Heart left ventricle (tissue), 16 donors: ENCODE measurements at places on chromosomes 3 and 15. TPM values are rescaled to one million over a fixed set of nuclear protein-coding genes. Genes with fewer than 3 reads are reported as not detected.
A peak's percentile ranks its signal among the peaks of the same experiment; 100 is the strongest.

DNA sequence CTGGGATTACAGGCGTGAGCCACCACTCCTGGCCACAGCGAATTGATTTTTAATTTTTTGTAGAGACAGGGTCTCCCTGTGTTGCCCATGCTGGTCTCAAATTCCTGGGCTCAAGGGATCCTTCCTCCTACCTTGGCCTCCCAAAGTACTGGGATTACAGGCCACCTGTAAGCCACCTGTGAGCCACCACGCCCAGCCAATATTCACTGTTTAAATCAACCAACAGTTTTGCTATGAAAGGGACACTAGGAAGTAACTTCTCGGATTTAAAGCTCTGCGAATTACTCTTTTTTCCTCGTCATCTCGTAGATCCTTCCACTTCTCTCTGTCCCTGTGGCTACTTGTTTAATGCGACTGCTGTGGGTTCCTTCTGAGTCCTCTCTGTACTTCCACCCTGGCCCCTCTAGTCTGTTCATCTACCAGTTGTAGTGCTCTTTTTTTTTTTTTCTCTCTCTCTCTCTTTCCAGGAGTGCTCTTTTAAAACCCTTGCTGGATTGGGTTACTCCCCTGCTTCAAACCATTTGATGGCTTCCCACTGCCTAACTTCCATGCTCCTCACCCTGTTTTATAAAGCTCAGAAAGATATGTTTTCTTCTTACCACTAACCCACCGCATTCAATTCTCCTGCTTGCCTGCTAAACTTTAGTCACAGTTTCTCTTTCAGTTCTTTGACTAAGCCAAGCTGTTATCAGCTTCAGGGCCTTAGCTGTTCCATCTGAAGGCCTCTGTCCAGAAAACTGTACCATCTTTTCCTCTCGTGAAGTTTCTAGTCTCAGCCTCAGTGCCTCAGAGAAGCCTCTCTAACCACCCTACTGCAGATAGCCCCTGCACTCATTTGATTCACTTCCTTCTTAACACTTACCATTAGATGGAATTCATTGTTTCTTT, 12.4 kb downstream of the RTF1 start:
- no peak for DNase-seq
- no peaks in the 10 kb centered on the region for H3K4me1 ChIP-seq
- H3K4me3 ChIP-seq, result no peak overlapping the region
- H3K36me3 ChIP-seq, result no peaks in the 10 kb centered on the region
- H3K27ac ChIP-seq, result no peak overlapping the region
- H3K27me3 ChIP-seq, result no peaks in the 10 kb centered on the region

DNA sequence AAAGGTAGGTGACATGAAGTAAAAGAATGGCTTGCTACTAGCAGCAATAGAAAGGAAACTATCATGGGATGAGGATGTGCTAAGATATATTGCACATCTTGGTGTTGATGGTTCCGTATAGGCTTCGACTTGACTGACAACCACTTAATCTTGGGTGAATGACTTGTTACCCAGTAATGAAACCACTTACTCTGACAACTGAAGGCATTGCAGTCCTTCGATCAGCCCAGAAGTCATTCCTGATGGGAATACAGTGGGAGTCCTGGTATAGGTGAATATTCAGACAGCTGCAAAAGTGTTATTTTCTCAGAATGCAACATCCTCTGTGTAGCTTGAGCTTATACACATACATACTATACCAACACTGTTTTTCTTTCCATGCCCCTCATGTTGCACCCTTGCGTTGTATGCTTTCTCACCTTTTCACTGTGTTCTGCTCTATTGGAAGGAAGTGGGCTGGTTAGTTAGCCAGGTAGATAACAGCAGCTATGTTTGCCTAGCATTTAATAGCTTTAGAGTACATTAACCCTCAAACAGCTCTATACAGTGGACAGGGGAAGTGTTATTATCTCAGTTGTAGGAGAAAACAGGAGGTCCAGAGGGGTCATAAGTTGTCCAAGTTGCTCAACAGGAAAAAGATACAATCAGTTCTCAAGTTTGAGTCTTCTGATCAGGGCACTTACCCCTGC, 376.5 kb downstream of the MFSD1 start:
- DNase-seq, result no peak
- no peak overlapping the region for H3K27ac ChIP-seq
- H3K36me3 ChIP-seq, result no peaks in the 10 kb centered on the region
- no peaks in the 10 kb centered on the region for H3K27me3 ChIP-seq
- no peak overlapping the region for H3K4me3 ChIP-seq
- H3K4me1 ChIP-seq, result no peaks in the 10 kb centered on the region

GRCh38 chr15:88401996-88402656, 65.1 kb downstream of the MRPL46 start:
- H3K4me1 ChIP-seq, result no peaks in the 10 kb centered on the region
- H3K27me3 ChIP-seq, result no peaks in the 10 kb centered on the region
- H3K4me3 ChIP-seq, result no peak overlapping the region
- no peaks in the 10 kb centered on the region for H3K36me3 ChIP-seq

DNA sequence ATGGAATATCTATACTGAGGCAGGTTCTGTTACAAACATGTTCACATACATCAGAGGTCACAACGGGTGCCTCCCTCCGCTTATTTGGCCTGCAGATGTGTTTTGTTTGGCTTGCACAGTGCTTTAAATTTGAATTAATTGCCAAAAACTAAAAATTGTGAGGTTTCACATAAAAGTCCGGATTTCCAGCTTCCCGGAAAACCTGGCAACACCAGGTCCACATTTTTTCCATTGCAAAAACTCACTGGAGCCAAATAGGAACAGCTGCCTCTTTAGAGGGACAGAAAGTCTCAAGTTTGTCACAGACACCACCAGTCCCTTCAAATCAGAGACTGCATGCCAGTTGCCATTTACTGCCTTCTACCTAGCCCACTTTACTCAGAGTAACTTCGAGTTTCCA, 205.9 kb upstream of the MDFIC2 start:
- no peak overlapping the region for H3K4me3 ChIP-seq
- no peaks in the 10 kb centered on the region for H3K27me3 ChIP-seq
- H3K36me3 ChIP-seq, result no peaks in the 10 kb centered on the region
- no peak overlapping the region for H3K27ac ChIP-seq
- DNase-seq, result no peak

- H3K4me1 ChIP-seq, result no peaks in the 10 kb centered on the region
- no peaks in the 10 kb centered on the region for H3K36me3 ChIP-seq
- DNase-seq, result no peak
- no peak overlapping the region for H3K27ac ChIP-seq
- H3K4me3 ChIP-seq, result no peak overlapping the region
Measured at GRCh38 chr3:123765475-123766128, 118.5 kb downstream of the MYLK start.

GRCh38 chr15:48388016-48388851, 57.0 kb downstream of the DUT start:
- no peak for DNase-seq
- H3K4me3 ChIP-seq, result no peak overlapping the region
- H3K4me1 ChIP-seq, result no peaks in the 10 kb centered on the region
- no peak overlapping the region for H3K27ac ChIP-seq
- no peaks in the 10 kb centered on the region for H3K27me3 ChIP-seq

DNA sequence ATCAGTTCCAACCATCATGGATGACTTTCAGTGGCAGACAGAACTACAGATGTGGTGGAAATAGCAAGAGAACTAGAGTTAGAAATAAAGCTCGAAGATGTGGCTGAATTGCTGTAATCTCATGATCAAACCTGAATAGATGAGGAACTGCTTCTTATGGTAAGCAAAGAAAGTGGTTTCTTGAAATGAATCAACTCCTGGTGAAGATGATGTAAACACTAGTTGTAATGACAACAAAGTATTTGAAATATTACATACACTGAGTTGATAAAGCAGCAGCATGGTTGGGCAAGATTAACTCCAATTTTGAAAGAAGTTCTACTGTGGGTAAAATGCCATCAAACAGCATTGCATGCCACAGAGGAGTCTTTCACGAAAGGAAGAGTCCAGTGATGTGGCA, 131.7 kb upstream of the FAM3D start:
- no peak overlapping the region for H3K4me3 ChIP-seq
- no peak for DNase-seq
- H3K36me3 ChIP-seq, result no peaks in the 10 kb centered on the region
- H3K27ac ChIP-seq, result no peak overlapping the region
- no peaks in the 10 kb centered on the region for H3K4me1 ChIP-seq

GRCh38 chr15:52540374-52541012, 11.8 kb upstream of the MYO5A start:
- H3K27ac ChIP-seq, result no peak overlapping the region
- H3K4me1 ChIP-seq, result no peaks in the 10 kb centered on the region
- DNase-seq, result no peak
- H3K36me3 ChIP-seq, result peaks cover under 1% of the 10 kb centered on the region

DNA sequence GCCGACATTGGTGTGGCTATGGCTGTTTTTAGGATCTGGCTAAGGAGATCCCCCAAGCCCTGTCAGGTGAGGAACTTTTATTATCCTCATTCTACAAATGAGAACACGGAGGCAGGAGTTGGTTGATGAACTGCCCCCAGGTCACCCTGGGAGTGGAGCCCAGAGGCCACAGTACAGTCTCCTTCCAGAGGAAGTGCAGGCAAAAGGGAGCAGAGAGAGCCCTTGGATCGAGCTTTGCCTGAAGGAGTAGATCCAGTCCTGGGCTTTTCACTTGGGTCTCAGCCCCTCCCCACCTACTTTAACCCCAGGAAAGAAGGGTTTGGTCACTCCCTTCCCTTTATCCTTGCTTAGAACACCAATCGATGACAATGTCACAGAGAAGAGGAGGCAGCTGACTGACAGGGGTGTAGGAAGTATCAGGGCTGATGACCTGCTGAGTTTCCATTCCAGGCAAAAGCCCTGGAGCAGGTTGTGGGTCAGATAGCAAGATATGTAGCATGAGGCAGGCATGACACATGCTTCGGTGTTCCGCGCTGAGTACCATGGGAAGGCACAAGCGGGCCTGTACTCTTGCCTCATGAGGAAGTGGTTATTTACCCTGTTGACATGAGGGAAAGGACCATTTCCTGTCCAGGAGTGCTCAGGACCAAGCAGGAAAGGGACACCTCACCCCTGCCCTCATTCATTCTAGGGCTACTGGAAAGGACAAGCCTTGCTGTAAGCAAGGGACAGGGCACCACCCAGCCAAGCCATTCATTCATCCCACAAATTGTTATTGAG, 5.8 kb upstream of the PLA2G4D start:
- H3K36me3 ChIP-seq, result no peaks in the 10 kb centered on the region
- H3K4me1 ChIP-seq, result no peaks in the 10 kb centered on the region
- H3K27ac ChIP-seq, result no peak overlapping the region
- H3K27me3 ChIP-seq, result no peaks in the 10 kb centered on the region

DNA sequence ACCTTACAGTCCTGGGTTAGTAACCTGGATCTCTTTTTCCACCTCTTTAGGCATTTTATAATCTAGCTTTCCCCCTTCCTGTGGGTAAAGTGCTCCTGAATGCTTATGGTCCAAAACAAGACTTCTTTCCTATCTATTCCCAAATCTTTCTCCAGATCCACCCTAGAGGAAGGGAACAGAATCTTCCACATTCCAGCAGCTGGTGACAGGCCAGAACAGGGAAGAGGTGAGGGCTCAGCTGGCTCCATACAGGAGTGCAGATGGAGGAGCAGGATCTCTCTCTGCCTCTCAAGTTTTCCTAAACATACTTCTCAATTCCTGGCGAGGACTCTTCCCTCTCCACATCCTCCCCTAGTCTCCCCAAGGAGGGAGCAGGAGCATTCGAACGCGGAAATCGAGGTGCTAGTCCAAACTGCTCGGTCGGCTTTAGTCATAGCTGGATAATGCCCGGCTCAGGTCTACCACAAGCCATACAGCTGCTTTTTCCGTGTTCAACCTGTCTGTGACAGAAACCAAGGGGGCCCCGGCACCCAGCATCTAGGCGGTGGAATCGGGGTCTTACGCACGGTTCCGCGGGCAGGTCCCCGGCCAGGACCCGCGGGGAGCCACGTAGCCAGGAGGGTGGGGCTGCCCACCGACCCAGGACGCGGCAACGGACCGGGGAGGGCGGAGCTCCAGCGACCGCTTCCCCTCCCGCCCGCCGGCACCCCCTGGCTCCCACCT, 4.0 kb downstream of the RASSF1 start:
- DNase-seq, result no peak
- H3K27ac ChIP-seq, result peak overlapping the region; percentile 98
- H3K4me1 ChIP-seq, result peaks cover 87% of the 10 kb centered on the region
- H3K36me3 ChIP-seq, result peaks cover 2% of the 10 kb centered on the region
- peak overlapping the region; percentile 70 for H3K4me3 ChIP-seq

- DNase-seq, result no peak
- peaks cover 10% of the 10 kb centered on the region for H3K36me3 ChIP-seq
- H3K27me3 ChIP-seq, result no peaks in the 10 kb centered on the region
- H3K4me1 ChIP-seq, result no peaks in the 10 kb centered on the region
Measured at GRCh38 chr3:32542807-32543206, 27.9 kb downstream of the DYNC1LI1 start.

The ADCY5 gene
- 84.1 TPM for polyA plus RNA-seq

The TMEM42 gene
- polyA plus RNA-seq, result 9.4 TPM

The IQCF5 gene
- not detected for polyA plus RNA-seq

The IL16 gene
- 2.8 TPM for polyA plus RNA-seq

The TNIK gene
- polyA plus RNA-seq, result 19.2 TPM

The EXD1 gene
- polyA plus RNA-seq, result not detected

The TMCO5A gene
- polyA plus RNA-seq, result not detected

The CCDC80 gene
- polyA plus RNA-seq, result 10.4 TPM

The GPX1 gene
- polyA plus RNA-seq, result 189 TPM

The LHFPL4 gene
- not detected for polyA plus RNA-seq

The DNAJB8 gene
- polyA plus RNA-seq, result not detected

The GOLGA6L25 gene
- not detected for polyA plus RNA-seq
